NCI-H187 (cell line): ENCODE measurements at places on chromosomes 5 and 9.

- no peak for DNase-seq
These were observed 1.9 kb downstream of the HSD17B4 start for GRCh38 chr5:119454171-119454570.

GRCh38 chr5:174953871-174954270 lies 229.5 kb downstream of the MSX2 start:
- no peak for DNase-seq

DNA sequence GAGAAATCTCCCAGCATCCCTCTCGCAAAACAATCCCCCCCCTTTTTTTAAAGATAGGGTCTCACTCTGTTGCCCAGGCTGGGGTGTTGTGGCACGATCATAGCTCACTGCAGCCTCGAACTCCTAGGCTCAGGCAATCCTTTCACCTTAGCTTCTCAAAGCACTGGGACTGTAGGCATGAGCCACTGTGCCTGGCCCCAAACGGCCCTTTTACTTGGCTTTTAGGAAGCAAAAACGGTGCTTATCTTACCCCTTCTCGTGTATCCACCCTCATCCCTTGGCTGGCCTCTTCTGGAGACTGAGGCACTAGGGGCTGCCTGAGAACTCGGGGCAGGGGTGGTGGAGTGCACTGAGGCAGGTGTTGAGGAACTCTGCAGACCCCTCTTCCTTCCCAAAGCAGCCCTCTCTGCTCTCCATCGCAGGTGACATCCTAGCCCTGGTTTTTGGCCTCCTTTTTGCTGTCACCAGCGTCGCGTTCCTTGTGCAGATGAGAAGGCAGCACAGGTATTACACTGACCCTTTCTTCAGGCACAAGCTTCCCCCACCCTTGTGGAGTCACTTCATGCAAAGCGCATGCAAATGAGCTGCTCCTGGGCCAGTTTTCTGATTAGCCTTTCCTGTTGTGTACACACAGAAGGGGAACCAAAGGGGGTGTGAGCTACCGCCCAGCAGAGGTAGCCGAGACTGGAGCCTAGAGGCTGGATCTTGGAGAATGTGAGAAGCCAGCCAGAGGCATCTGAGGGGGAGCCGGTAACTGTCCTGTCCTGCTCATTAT lies 6.8 kb downstream of the CA9 start:
- no peak for DNase-seq

GRCh38 chr5:146520731-146521130 lies 4.7 kb upstream of the GPR151 start:
- DNase-seq = no peak

DNA sequence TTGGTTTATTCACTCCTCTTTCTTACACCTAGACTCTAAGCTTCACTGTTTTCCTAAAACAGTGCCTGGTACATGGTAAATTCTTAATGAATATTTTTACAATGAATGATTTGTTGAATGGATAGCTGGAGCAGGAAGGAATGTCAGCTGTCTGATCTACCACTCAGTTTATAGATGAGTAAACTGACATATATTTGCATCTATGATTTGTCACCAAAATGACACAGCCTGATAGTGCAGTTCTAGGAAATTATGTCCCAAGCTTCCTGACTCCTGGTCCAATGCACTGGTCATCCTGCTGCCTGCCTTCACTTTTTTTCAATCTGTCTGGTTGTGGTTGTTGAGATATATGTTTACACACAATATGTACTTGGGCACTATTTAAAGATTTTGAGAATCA lies 651.7 kb upstream of the WWC1 start:
- no peak for DNase-seq

DNA sequence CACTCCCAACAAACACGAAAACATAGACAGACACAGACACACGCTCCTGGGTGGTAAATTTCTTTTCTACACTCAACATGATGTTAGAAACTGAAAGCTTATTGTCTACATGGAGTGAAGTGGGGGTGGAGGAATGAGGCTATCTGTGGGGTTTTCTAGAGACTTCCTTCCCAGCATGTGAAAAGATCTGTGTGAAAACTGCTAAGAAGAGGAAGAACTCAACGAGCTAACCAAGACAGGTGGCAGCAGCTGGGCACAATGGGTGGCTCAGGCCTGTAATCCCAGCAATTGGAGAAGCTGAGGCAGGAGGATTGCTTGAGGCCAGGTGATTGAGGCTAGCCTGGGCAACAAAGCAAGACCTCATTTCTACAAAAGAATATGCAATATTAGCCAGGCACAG lies 7.6 kb downstream of the FYB1 start:
- DNase-seq = no peak

GRCh38 chr5:96256795-96257470 lies 176.1 kb downstream of the PCSK1 start:
- no peak for DNase-seq

DNA sequence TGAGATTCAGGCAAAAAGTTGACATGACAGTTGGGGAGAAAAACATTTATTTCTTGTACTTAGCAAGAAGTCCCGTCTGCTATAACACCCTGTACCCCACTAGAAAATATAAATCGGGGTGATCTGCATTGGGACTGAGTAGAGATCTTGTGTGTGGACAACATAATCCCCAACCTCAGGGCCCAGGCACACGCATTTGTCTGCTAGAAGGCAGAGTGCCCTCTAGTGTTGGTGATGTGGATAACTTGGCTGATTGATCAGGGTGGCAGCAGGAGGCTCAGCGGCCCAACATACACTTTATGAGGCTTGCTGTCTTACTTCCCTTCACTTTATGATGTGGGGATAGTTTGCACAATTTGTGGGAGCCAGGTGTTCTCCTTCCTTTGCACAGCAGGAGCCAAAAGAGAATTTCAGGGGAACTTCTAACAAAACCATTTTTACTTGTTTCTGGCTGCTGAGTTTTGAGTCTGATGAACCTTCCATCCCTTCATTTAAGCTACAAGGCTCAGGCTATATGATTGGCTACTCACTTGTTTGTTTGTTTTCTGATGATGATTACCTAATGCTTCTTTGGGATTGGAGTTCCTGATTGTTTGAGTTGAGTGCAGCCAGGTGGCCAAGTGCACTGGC lies 263.2 kb downstream of the DMAC1 start:
- no peak for DNase-seq

- no peak for DNase-seq
These were observed 25.5 kb upstream of the CEP120 start for GRCh38 chr5:123448743-123449142.

DNA sequence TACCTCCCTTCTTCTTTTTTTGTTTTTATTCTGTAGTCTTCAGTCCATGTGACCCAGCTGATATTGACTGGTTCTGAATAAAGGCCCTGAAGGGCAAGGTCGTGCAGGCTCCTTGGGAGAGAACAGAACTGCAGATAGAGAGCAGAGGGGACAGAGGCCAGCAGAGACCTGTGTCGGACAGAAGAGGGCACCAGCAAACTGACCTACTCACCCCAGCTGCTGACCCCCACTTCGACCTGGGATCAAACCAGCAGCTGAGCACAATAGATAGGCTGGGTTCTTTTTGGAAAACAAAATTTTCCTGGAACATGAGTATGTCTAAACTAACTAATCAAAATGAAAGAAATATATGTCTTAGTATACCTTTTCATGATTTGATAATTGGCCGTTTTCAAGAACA lies 695.1 kb downstream of the NR2F1-AS1 start:
- no peak for DNase-seq

DNA sequence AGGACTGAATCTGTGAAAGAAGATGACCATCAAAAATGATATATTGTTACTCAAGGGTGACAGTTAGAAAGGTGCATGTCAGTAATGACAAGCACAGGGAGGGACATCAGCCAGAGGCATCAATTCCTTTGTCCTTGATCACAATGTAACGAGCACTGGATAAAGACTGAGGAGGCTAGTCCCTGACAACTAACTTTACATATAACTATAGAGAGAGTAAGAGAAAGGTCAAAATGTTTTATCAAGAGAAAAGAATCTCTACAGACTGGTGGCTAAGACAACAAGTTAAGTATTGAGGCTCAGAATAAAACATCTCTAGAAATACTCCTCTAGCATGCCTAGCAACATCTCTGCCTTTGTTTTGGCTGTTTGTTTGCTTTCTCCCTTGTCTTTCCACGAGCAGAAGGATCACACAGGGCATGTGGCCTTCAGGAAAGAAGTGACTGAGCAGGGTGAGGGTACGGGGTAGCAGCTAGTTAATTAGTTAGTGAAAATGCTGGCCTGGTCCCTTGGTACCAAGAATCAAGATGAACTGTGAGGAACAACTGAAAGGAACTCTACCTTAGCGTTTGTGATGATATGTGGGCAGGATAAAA lies 724.1 kb upstream of the MEF2C start:
- DNase-seq = no peak

GRCh38 chr5:134432677-134433359 lies 21.1 kb upstream of the CDKN2AIPNL start:
- no peak for DNase-seq

DNA sequence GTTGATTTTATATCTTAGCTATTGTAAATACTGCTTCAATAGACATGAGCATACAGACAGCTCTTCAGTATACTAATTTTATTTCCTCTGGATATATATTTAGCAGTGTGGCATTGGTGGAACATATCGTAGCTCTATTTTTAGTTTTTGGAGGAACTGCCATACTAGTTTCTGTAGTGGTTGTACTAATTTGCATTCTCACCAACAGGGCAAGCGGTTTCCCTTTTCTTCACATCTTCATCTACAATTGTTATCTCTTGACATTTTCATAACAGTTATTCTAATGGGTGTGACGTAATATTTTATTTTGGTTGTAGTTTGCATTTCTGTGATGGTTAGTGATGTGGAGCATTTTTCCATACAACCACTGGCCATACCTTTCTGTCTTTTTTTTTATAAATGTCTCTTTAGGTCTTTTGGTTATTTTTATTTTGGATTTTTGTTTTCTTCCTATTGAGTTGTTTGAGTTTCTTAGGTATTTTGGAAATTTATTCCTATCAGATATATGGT lies 32.5 kb downstream of the TAF11L14 start:
- no peak for DNase-seq

- no peak for DNase-seq
These were observed 121.7 kb upstream of the GLRA1 start for GRCh38 chr5:152046361-152046760.

DNA sequence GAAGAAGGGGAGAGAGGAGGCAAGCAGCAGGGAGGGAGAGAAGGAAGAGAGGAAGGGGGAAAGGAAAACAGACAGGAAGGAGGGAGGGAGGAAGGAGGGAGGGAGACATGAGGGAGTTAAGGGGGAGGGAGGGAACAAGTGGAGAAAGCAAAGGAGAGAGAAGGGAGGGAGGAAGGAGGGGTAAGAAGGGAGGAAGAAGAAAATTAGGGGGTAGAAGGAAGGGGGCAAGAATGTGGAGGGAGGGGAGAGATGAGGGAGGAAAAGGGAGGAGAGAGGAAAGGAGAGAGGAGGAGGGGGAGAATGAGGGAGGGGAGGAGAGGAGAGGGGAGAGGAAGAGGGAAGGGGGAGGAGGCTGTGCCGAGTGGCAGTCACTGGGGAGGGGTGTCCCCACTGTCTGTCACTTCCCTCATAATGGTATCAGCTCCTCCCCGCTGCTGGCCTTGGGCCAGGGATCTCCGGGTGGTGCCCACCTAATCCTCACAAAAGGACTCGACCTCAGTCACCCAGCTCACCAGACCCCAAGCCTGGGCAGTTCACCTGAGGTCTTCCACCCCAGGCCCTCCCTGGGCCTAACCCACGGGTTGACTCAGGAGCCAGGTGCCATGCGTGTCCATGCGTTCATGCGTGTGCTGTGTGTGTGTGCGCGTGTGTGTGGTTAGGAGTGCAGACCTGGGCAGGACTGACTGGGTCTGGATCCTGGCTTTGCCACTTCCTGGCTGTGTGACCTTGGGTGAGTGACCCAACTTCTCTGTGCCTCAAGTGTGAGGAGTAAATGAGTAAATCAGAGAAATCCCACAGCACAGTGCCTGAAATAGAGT lies 18.1 kb downstream of the C9orf50 start:
- DNase-seq = no peak

DNA sequence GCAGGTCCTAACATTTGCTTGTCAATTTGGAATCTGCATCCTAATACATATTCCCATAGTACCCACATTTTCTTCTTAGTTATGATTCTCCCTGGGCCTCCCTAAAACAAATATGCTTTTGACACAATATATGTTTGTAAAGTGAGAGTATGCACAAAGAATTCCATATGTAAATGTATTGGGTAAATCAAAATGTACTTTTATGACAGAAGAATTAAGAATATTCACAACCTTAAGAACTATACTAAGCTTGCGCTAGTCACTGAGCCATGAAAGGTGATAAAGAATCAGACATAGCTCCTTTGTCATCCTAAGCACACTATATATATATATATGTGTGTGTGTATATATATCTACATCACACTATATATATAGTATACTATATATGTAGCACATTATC lies 438.5 kb downstream of the ACTL7B start:
- DNase-seq = no peak

GRCh38 chr5:158746979-158747378 lies 352.7 kb downstream of the EBF1 start:
- no peak for DNase-seq
